Hematopoietic multipotent progenitor cell treated with erythropoietin and hydrocortisone succinate and interleukin-3 and kit ligand, for 8 days (in vitro differentiated cells): ENCODE measurements at places on chromosomes 1 and 21.

- no peak for DNase-seq
Measured at GRCh38 chr1:219441884-219442283, 171.0 kb downstream of the ZC3H11B start.

DNA sequence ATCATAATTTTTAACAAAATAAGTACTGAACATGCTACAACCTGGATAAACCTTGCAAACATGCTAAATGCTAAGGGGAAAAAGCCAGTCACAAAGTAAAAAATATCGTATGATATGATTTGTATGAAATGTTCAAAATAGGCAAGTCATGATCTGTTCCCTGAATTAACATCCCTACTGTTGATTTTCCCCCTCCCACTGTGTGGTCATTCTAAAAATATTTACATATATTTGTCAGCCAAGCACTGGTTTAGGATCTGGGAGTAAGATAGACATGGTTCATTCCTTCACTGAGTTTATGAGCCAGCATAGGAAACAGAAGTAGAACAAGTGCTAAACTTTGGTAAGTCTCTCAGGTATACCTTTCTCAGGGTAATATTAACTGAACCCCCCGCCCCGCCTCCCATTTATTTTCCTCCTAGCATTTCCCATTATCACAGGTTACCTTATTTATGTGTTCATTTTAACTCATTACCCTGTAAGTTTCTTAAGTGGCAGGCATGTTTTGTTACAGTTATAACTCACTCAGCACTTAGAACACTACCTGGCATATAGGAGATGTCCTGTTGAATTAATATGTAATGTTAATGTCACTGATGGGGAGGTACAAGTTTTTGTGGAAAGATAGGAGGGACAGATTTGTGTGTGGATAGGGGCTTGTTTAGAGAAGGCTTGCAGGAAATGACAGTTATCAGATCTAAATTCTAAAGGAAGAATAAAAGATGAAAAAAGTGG, 12.3 kb downstream of the UQCRH start:
- no peak for DNase-seq

GRCh38 chr1:206142770-206143169, 25.6 kb upstream of the AVPR1B start:
- no peak for DNase-seq

DNA sequence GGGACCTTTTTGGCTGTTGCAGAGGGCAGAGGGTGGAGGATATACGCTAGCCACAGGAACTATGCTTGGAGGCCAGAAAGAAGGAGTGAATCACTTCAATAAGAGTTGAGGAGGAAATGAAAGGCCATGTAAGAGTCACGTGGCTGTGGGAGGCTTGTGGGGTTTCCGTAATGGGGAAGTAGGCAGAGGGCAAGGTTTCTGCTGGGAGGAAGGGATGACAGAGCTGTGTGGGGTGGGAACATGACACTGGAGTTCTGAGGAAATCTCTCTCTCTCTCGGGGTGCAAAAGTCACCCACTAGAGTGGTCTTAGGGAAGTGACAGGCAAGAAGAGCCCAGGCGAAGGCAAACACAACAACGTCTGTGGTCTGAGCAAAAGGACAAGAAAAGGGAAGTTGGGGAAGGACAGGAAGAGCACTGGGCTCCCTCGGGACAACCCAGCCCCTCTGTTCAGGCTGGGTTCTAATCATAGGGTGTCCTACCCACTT, 3.9 kb upstream of the CD1C start:
- DNase-seq: peak; percentile 27

GRCh38 chr1:100778748-100779147, 59.2 kb downstream of the VCAM1 start:
- DNase-seq: no peak

DNA sequence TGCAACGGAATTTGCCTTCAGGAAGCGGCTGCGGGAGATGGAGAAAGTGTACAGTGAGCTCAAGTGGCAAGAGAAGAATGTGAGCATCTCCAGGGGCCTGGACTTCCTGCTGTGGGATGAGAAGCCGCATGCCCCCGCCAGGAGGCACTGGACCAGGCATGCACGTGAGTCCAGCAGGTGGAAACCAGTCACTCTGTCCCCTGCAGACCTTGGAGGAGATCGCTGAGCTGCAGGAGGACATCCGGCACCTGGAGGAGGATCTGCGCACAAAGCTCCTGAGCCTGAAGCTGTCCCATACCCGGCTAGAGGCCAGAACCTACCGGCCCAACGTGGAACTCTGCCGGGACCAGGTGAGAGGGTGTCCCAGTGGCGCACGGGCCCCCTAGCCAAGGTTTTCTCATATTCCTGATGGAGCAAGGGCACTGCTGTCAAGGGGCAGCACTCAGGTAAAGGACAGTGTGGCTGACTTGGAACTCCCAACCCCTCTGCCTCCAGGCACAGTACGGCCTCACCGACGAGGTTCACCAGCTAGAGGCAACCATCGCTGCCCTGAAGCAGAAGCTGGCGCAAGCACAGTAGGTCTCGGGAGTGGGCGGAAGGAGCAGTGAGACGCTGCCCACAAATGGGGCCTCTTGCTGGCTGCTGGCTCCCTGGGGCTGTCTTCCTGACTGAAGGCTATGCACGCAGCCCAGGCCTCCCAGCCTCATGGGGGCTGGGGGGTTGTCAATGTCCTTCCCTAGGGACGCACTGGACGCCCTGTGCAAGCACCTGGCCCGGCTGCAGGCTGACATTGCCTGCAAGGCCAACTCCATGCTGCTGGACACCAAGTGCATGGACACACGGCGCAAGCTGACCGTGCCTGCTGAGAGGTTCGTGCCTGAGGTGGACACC, 1.2 kb upstream of the ADPRS start:
- no peak for DNase-seq

DNA sequence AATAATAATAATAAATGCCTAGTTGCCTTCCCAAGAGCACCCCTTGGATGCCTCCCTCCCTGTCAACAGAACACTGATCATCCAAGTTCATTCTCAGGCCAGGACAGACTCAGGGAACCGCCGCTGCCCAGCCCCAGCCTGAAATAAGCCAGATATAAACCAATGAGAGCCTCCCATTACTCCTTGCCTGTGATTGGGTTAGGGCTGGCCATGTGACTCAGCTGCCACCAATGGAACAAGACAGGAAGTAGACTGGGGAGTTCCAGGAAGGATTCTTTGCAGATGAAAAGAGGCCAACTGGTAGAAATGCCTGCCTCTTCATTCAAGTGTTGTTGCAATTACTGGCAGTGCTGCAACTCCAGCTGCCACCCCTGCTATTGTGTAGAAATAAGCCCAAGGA, 146.4 kb upstream of the TIAM1 start:
- DNase-seq: no peak
